ENCODE measurements at places on chromosomes 6 and 20.

DNA sequence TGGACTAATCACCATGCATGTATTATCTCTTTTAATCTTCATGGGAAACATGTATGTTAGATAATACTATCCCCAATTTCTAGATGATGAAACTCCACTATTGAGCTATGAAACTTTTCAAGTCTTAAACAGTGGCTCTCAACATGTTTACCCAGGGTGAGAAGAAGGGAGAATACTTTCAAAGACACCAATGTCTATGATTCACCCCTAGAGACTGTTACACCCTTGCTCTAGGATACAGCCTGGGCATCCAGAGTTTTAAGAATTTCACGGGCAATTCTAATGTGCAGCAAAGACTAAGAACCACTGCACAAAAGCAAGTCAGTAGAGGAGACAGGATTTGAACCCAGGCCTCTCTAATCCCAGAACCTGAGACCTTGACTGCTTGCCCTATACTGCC is 47.8 kb downstream of the GFOD1 start:
- no peak for DNase-seq

DNA sequence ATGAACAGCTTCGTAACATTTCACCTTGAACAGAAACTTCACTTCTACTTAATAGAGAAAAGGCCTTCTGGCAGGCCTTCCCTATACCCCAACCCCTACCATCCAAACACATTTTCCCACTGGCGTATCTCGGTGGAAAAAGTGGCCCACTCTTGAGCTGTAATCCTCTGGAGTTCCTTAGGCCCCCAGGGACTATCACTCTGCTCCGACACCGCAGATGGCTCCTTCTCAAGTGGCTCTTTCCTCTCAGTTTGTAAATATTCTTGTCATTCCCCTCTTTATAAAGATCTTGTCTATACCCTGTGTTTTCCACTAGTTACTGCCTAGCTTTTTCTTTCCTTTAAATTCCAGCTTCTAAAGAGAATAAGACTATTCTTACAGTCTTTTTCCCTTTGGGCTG is 108.7 kb downstream of the MYB start:
- no peak for DNase-seq

DNA sequence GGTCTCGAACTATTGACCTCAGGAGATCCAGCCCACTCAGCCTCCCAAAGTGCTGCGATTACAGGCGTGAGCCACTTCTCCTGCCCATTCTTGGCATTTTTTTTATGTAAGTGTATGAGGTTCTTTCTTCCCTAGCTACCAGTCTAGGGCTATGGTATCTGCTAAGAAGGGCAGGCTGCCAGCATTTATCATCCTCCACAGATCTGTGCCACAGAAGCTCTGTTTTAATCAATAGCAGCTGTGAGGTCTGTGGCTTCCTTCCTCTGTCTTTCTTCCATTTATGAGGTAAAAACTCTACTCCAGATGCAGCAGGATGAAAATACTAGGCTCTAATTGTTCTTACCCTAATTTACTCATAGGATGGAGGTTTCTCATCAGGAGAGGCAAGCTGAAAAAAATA is 1382.4 kb upstream of the ADGRB3 start:
- DNase-seq, result no peak

DNA sequence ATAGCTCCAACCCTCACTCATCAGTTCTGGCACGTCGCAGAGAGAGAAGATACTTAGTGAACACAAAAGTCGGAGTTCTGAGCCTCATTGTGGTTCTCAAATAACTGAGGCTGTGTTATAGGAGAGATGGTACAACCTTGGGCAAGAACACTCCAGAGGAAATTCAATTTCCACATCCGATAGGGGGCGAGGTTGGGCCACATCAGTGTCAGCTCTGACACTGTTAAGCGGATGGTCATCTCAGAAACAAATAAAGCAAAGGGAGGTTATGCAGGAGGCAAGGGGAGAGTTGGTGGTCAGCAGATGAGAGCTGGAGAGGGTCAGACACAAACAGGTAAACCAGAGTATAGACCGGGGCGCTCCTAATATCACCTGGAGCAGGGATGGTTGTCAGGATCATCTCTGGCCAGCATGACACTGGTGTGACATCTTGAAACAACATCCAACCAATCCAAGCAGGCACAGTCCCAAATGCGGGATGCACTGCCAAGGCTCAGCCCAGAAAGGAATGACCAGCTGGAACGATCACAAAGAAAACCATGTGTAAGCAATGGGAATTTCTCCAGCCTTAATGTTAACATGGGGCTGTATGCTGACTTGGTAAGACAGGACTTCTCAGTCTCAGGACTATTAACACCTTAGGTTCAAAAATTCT is 331.8 kb downstream of the HACE1 start:
- no peak for DNase-seq

GRCh38 chr6:26514984-26515383 is 14.9 kb downstream of the BTN1A1 start:
- DNase-seq, result no peak

GRCh38 chr20:56835829-56836550 is 206.9 kb downstream of the TFAP2C start:
- DNase-seq, result no peak

- DNase-seq, result no peak
These were observed 326.9 kb downstream of the UBE3D start for GRCh38 chr6:82738773-82739172.

DNA sequence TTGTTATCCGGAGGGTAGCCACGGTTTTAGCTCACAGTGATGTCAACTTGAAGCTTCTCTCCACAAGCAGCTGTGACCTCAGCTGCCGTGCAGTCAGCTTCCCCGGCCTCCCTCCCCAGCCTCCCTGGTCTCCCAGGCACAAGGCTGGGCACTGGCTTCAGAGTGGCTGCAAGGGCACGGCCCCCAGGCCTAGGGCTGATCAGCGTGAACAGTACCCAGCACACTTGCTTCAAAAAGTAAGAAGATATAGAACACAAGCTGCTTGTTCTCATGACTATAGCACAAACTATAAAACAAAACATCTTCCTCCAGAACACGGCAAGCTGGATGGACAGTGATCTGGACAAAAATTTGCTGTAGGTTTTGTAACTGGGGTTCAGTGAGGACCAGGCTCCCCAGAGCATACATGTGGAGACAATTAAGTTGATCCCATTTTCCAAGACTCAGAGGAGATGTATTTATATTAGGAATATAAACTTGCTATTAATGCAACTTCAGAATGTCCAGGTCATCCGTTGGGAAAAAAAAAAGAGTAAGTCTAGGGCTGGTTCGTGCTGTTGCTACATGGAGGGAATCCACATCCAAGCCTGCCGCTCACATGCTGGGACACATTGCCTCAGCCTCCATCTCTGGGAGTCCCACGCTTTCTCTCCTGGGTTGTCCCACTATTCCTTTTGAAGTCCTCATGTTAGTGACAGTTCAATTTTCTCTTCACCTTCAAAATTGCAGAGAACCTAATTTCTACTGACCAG is 199.4 kb upstream of the THBS2 start:
- DNase-seq, result no peak

DNA sequence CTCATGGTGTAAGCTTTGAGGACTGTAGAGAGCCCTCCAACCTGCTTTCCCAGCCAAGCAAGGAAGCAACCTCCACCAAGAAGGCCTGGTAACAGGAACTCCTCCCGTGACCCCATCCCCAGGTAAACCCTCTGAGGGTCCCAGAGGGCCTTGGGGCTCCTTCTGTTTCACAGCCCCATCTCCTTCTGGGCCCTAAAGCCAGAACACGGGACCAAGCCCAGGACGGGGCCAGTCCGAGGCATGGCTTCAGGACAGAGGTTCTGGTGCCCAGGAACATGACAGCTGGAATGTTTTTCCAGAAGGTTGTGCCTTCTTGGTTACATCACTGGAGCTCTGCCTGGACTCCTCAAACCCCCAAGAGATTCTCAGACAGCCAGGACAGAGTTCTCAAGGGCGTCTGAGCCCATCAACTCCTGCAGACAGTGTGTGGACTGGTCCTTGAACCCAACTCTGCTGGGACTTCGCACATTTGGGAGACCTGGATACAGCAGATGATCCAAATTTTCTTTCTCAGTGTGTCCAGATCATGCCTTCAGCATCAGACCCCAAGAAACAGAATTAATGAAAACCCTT is 43.1 kb downstream of the RRBP1 start:
- no peak for DNase-seq

DNA sequence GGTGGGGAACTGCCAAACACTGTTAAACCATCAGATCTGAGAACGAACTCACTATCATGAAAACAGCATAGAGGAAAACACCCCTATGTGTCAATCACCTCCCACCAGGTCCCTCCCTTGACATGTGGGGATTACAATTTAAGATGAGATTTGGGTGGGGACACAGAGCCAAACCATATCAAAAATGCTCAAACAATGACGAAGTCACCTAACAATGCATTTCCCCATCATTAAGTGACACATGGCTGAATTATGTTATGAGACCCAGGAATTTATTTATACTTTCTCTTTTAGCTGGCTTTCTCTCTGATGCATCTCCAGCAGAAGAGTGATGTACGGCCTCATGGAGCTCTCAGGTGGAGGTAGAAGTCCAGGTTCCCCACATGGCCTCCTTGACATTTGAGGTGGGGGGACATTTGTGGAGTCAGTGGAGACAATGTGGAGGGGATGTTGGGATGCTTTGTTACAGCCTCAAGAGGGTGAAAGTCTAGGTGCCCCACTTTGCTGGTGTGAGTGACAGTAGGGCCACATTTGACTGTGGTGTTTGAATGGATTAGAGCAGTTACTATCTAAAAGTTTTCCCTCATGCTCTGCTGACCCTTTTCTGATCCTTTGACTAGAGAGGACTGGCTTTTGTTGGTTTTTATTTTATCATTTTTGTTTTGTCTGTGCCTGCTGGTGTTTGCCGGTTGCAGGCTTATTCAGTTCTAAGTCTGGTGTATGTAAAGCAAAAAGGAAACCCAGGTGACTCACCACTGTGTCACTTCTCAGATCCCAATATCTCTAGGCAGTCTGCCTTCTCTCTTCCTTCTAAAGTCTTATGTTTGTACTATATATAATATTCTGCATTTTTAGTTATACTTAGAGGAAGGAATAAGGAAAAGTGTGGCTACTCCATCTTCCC is 18.5 kb upstream of the DCBLD1 start:
- no peak for DNase-seq

DNA sequence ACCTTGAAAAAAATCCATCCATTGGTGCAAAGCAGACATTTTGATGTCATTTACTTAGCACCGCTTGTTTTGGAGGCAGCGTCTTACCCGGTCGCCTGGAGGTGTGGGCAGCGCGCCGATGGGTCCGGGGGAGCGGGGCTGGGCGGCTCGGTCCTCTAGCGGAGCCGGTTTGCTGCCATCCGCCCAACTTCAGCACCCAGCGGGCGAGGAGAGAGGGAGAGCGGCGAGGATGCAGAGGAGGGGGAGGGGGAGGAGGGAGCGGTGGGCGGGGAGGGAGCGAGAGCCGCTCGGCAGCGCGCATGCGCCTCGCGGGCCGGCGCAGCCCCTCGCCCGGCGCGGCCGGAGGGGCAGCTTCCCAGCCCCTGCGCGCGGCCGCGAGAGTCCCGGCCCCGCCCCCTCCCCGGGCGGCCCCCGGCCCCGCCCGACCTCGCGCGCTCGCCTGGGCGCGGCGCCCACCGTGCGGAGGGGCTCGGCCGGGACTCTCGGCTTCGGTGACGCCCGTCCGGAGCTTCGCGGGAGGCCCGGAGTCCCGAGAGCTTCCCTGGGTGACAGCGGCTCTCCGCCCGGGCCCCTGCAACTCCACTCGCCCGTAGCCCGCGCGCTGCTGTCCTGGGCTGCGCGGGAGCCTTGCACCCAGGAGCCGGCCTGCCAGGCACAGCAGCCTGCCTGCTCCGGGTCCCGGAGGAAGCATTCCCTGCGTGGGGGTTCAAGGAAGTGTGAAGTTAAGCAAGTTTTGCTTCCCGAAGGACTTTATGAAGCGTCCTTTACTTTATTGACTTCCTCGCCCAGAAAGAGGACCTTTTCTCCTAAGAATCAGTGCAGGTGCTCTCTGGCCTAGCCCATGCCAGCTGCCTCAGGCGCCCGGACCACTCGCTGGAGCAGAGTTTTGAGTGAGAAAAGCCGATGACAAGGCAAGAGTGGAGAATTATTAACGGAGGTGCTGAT is at the start of gene RGS17:
Gene RGS17, minus strand, starts transcription at position 246 of the 945 bp plus-strand sequence. CDS start 87,264 bp downstream, outside the sequence.
- no peak for DNase-seq

DNA sequence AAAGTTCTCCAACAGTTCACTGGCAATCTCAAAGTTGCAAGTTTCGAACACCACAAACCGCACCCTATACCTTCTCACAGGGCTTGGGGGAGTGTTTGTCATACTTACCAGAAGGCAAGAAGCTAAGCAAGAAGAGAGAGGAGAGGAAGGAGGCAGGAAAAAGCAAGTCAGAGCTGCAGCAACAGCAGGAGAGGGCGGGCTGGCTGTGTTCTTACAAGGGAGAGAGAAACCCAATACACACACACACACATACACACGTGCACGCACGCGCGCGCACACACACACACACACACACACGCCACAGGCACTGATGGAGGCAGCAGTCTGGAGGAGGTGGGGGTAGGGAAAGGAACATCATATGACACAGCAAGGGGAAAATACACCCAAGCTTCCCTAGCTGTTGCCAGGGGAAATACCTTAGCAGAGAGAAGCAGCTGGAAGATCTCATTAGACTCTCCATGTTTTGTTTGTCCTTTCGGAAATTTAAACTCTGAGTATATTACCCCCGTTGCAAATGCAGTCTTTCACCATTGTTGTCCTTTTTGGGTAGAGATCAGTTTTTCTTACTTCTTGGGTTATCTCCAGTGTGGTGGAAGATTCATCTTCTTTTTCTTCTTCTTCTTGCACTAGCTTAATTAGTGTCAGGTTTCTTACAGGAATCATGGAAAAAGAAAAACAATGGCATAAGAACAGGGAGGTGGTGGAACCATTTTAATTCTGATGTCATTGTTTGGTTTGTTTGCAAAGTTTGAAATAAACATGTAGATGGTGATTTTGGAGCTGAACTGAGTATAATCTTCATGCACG is at the start of gene TXLNB:
Gene TXLNB, minus strand, starts transcription at position 186 of the 807 bp plus-strand sequence. CDS start 3,099 bp downstream, outside the sequence.
- DNase-seq, result no peak

Data from cortex of kidney (tissue), 1 donor.